ENCODE measurements at places on chromosomes 13 and 19. TPM values are rescaled to one million over a fixed set of nuclear protein-coding genes. Genes with fewer than 3 reads are reported as not detected.

The CLEC17A gene
- not detected for total RNA-seq

The EFNB2 gene
- total RNA-seq, result 51.1 TPM

The CEACAM20 gene
- total RNA-seq, result not detected

The SIGLEC12 gene
- total RNA-seq, result not detected

The NKG7 gene
- total RNA-seq, result not detected

The NLRP4 gene
- not detected for total RNA-seq

The PTGER1 gene
- total RNA-seq, result 2.0 TPM

- DNase-seq, result peak; percentile 98
Observed at GRCh38 chr19:10653732-10654609, at the start of gene ILF3. Gene ILF3, plus strand, starts transcription at chr19:10654346. Its CDS starts 16,260 bp downstream, at chr19:10670606.

The KCNC3 gene
- 10.6 TPM for total RNA-seq

The ARRDC5 gene
- total RNA-seq, result not detected

DNA sequence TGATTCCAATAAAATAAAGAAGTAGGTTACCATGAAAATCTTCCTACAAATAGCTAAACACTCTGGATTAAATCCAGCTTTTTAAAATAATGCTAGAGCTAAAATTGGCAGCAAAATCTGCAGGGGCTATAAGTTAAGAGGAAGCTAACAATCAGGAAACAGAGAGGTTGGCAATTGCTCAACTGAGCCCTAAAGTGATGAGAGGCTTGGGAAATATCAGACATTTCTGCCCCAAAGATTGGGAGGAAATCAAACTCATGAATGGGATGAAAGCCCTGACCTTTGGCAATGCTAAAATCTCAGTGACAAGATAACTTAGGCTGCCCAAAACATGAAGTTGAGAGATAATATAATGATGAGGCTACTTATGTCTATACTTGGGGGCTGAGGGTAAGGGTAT, 1437.9 kb downstream of the EFNB2 start:
- DNase-seq, result no peak

DNA sequence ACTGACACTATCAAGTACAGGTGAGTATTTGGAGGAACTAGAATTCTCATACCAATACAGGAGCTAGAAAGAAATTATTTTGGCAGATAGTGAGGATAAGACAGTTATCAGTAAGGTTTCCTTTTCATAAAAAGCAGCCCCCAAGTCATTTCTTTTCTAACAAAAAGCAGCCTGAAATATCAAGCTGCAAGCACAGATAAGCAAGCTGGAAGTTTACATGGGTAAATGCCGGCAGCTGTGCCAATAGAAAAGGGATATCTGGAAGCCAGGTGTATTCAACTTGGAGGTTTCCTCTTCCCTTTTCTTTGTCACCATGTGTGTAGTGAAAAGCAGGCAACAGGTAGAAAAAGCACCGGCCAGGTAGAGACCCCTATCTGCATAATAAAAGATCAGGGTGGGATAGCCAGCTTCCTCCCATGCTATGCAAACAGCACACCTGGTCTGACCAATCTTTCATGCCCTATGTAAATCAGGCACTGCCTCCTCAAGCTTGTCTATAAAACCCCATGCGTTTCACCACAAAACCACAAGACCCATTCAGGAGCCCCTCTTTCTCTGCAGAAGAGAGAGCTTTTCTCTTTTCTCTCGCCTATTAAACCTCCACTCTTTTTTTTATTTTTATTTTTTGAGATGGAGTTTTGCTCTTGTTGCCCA, 22.9 kb downstream of the CYP4F2 start:
- no peak for DNase-seq

The ZNF578 gene
- 4.1 TPM for total RNA-seq

DNA sequence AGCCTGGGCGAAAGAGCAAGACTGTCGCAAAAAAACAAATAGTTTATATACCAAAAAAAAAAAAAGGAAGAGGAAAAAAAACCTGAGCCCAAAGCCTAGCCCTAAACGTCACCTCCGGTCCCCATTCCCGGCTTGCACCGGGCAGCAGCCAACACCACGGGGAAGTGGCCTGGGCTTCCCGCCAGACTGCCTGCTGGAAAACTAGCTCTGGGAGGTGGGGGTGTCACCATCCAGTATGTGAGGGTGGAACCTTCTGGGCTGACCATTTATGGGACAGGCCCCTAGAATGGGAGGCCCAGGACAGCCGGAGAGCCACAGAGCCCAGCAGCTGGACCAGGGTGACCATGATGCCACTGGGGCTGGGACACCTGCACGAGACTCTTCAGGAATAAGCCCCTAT, 37.3 kb downstream of the IL12RB1 start:
- DNase-seq, result no peak

GRCh38 chr13:30905932-30906383, at the start of gene MEDAG:
Gene MEDAG, plus strand, starts transcription at chr13:30906271. Its CDS starts 245 bp downstream, at chr13:30906516.
- DNase-seq, result peak; percentile 27

- no peak for DNase-seq
Observed at GRCh38 chr19:32910874-32911273, 41.3 kb upstream of the SLC7A9 start.

The NOVA2 gene
- 163 TPM for total RNA-seq

The CCL25 gene
- not detected for total RNA-seq

All from glutamatergic neuron (in vitro differentiated cells).